ENCODE measurements at places on chromosomes 5 and 9.
A peak's percentile ranks its signal among the peaks of the same experiment; 100 is the strongest.

GRCh38 chr9:89983411-89983810 is 378.6 kb downstream of the GADD45G start:
- DNase-seq = no peak

DNA sequence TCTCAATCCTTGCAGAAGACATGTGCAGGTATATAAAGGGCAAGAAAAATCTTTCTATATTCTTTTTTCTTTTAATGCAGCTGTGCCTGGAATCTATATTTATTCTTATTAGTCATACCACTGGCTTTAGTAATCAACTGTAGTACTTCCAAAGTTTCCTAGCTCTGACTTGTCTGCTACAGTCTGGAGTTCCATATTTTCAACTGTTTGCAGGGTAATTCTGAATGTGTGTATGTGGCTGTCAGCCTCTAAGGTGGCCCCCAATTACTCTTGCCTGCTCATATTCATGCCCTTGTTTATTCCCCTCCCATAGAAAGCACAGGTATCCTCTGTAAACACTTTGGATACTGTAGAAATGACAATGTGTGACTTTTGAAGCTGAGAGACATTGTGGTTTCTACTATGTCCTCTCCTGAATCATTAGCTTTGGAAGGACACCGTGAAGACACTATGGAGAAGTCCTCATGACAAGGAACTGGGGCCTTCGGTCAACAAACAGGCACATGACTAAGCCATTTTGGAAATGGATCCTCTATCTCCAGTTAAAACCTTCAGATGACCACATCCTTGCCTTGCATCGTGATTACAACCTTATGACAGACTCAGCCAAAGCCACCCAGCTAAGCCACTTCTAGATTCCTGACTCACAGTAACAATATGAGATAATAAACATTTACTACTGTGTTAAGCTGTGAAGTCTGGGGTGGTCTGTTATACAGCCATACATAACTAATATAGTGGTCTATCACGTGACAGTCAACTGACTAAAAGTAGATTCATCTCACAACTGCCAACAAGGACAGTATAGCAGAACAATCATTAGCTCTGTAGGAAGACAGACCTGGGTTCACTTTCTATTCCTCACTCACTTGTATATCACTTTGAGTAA is 49.5 kb upstream of the SUSD1 start:
- DNase-seq = no peak

GRCh38 chr5:76083555-76084495 is 642 bp downstream of the SV2C start:
- DNase-seq = no peak

GRCh38 chr5:7770436-7770835 is 80.5 kb downstream of the CFAP90 start:
- no peak for DNase-seq

DNA sequence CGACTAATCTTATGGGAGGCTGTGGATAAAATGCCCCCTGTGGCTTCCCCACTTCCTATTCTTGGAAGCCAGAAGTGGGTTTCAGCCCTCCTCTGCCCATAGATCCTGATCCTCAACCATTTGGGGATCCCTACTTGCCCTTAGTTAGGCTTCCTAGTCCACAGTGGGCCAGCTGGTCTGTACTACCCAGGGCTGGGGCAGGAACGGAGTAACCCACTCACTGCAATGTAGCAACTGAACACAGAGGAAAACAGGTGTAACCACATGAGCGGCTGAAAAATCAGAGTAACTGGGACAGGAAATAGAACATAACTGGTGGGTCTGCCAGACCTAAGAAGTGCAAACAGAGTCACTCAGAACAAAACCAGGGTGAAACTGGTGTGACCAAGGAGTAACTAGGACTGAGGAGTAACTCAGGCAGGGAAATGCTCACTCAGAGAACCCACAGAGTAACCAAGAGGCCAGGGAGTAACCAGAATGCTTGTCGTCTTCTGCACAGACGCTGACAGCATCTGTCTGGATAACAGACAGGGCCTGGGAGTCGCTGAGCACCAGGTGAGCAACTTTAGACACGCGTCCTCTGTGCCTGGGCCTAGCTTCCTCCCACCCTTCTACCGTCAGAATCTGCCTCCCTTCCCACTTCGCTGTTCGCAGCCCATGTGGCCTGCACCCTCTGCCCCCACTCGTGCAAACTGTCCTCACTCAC is 1.0 kb downstream of the AQP3 start:
- no peak for DNase-seq

DNA sequence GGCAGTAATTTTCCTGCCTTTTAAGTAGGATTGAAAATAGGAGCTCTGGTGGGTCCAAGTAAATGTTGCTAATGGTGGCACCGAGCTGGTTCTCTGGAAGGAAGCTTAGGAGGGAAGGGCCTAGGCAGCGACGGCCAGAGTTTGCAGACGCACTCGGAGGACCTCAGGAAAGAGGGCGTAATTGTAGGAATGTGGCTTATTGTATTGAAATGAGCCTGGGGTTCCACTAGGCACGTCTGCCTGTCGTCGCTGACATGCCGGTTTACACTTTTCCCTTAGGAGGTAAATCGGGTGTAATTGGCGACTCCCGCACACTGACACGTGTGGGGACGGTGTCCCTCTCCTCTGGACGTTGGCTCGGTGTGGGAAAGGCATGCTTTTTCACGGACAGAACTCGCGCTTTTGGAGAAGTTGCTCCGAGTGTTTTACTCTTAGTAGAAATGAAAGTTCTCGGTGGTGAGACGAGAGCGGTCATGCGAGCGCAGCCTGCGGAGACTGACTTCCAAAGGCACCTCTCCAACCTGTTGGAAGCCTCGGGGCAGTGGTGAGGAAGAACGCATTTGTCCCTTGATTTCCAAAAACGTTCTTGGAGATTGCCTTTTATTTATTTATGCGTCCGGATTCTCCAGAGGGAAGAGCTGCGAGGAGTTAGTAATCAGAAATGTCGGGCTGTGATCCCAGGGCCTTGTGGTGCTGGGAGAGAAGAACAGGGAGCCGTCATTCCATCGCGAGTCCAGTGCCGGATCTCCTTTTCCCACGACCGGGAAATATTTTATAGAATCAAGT is 1.3 kb downstream of the NR4A3 start:
- no peak for DNase-seq

- DNase-seq = peak; percentile 27
These were observed 37.3 kb downstream of the FBXW2 start for GRCh38 chr9:120755810-120756434.
